ENCODE measurements at places on chromosomes 1 and 21.

GRCh38 chr1:47837056-47837830 lies 159.9 kb downstream of the TRABD2B start:
- no peak for DNase-seq

DNA sequence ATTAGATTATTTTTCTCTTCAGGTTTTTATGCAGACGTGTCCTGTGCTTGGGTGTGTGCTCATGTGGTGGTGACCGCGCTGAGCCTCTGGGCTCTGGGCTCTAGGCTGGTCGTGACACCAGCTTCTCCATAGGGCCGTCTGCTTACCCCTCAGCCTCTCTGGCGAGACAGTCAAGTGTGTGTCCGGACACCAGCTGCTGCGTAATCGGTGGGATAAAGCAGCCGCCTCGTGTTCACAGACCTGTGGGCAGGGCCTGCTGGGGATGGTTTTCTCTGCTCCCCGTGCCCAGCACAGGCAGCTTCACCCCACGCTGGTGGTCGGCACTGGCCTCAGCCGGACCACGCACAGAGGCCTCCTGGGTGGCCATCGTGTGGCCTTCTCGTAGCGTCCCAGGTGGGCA lies 33.6 kb upstream of the DIP2A start:
- peak; percentile 4 for DNase-seq

DNA sequence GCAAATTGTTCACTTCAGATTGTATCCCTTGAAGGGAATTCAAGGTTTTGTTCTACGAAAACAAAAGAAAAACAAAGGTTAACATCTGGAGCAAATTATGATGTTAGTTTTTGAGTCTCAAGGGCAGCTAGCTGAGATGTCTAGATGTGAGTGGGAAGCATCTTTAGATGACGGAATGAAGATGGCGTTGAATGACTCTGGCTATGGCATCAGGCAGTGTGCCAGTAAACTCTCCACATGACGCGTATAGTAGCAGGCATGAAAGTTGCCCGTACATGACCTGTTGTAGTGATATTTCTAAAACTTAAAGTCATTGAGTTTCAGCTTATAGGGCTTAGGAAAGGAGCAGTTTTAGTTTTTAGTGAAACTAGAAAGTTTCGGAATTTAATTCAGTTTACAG lies 12.3 kb upstream of the SDC3 start:
- DNase-seq: no peak

GRCh38 chr1:152170287-152170905 lies 11.4 kb upstream of the RPTN start:
- no peak for DNase-seq

- no peak for DNase-seq
Measured at GRCh38 chr1:86489242-86489878, 20.6 kb downstream of the CLCA1 start.

GRCh38 chr1:216749232-216749631 lies 26.0 kb upstream of the ESRRG start:
- DNase-seq: no peak

DNA sequence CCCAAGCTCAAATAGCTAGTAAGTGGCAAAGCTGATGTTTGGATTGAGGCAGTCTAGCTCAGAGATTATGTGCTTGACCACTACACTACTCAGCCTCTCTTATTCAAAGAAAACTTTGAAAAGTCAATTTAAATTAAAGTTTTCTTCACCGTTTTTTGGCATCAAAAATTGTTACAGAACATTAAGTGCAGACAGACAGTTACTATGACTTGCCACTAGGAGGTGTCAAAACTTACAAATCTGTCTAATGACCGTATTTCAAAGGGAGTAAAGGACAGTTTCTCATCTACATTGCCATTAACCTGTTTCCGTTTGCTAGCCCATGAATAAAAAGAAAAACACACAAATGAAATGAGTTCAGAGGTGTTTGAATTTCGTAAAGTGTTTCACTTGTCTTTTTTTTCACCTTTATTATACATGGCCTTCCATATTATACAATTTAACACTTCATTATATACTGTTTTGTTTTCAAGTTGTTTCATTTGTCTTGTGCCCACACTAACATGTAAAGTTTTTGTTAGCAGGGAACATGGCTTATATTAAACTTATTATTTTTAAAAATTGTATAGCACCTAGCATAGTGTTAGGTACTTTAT lies 57.4 kb upstream of the MTF2 start:
- DNase-seq: no peak

DNA sequence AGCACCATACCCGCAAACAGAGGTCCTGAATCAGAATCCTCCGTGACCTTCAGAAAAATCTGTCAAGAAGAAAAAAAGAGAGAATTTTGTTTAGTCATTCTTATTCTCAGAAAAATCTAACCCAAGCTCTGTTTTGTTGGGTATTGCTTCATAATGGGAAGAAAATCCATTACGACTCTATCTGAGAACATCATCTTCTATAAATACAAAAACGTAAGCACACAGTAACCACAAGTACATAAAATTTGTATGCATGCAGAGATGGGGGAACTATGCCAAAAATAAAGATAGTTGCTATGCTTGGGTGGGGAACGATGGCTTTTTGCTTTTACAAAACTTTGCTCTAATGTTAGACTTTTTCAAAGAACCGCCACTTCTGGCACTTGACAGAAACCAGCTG lies 84.2 kb downstream of the ABCA4 start:
- no peak for DNase-seq

DNA sequence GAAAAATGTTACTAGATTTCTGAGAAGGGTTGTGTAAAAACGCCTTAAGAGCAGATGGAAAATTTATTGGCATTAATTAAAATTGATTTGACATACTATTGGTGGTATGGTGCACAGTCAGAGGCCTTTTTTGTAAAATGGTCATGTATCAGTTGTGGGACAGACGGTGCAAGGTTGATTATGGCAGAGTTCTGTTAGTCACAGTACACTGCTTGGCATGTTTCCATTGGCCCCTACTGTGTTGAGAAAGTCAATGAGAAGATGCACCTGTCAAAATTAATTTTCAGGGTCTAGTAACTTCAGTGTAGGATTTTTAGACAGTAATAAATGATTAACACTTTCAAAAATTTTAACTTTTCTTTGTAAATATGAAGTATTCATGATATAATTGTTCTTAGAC lies 4.4 kb downstream of the B3GALT2 start:
- no peak for DNase-seq

- no peak for DNase-seq
Measured at GRCh38 chr1:232192781-232193450, 437.0 kb downstream of the SIPA1L2 start.

- no peak for DNase-seq
Measured at GRCh38 chr1:153626904-153627714, at the start of gene S100A13. S100A13 (minus strand) TSS chr1:153627505; CDS start chr1:153626472, 1,033 bp downstream.

- DNase-seq: peak; percentile 13
Measured at GRCh38 chr1:26862781-26863684, at the start of gene SFN. SFN (plus strand) TSS chr1:26863149; CDS start chr1:26863213, 64 bp downstream.

GRCh38 chr1:217535601-217536377 lies 95.1 kb downstream of the GPATCH2 start:
- DNase-seq: no peak

DNA sequence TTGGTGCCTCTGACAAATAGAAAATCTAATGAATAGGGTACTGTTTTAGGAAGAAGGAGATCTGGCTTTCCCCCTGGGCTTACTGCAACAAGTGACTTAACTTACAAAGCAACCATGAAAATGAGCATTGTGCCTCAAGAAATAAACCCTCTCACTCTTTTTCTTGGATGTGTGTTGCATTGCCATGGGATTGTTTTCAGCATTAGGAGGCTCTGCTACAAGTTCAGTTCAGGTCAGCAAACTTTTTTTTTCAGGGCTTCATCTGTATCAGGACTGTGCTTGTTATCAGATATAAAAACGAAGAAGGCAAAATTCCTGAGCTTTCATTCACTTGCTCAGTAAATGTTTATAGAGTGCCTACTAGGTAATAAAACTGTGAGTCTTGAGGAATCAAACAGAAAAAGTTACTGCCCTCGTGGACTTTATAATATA lies 37.8 kb upstream of the DOCK7 start:
- no peak for DNase-seq

DNA sequence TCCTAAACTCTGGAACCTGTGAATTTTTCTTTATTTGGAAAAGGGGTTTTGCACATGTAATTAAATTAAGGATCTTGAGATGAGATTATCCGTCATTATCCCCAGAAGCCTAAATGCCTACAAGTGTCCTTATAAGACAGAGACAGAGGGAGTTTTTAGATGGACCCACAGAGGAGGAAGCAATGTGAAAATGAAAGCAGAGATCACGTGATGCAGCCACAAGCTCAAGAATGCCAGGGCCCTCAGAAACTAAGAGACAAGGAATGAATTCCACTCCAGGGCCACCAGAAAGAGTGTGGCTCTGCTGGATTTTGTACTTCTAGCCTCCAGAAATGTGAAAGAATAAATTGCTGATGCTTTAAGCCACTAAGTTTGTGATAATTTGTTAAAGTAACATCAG lies 183.6 kb upstream of the UBE2U start:
- DNase-seq: no peak

DNA sequence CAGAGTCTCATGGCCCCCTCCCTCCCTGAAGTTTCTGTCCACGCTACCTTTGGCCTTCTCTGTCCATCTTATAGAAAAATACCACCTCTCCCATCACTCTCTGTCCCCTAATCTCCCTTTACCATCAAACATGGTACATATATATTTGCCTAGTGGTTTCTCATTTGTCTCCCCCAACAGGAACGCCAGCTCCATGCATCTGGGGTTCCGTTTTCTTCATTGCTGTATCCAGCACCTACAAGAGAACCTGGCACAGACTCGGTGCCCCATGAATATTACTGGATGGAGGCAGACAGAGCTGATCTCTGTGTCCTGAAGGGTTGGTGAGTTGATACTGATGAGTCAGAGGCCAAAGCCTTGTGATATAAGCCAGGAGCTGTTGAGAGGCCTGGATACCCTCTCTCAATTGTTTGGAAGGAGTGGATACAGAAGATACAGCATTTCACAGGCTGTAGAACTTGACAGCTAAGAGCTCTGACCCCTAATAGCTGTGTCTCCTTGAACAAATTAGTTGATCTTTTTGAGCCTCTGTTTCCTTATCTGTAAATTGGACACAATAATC lies 21.9 kb downstream of the HEYL start:
- DNase-seq: no peak

DNA sequence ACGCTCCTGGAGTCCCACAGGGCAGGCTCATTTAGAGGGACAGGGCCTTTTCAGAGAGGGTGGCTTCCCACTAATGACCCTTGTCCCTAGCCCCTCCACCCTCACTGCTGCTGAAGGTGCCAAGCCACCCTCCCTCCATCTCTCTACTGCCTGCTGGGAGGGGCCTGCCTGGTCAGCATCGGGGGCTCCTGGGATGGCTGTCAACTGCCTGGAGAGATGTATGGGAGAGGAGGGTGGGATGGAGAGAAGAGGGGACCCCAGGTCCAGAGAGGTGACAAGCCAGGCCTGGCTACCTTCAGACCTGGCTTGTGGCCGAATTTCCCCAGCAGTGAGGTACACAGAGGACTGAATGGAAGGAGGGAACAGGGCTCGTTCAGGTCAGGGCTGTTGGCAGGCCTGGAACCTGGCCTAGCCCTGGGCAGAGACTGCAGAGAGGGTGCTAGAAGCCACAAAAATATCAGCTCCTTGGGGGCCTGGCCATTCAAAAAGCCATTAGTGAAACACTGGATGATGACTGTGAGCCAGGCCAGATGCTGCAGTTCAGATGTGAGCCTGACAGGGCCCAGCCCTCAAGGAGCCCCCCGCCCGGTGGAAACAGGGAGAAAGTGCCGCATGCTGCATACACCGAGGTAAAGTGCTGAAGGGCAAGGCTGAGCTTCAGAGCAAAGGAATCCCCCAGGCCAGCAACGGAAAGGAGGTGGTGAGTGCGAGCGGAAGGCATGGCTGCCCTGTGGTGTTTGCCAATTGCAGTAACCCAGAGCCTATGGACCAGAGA lies 20.0 kb downstream of the MMEL1 start:
- DNase-seq: no peak

- DNase-seq: no peak
Measured at GRCh38 chr1:170680428-170680827, 16.5 kb downstream of the PRRX1 start.

- no peak for DNase-seq
Measured at GRCh38 chr1:87916965-87917364, 588.3 kb downstream of the LMO4 start.

GRCh38 chr1:45473302-45473701 lies 17.7 kb downstream of the TESK2 start:
- DNase-seq: no peak

GRCh38 chr1:30649321-30649991 lies 73.9 kb downstream of the MATN1 start:
- DNase-seq: no peak

DNA sequence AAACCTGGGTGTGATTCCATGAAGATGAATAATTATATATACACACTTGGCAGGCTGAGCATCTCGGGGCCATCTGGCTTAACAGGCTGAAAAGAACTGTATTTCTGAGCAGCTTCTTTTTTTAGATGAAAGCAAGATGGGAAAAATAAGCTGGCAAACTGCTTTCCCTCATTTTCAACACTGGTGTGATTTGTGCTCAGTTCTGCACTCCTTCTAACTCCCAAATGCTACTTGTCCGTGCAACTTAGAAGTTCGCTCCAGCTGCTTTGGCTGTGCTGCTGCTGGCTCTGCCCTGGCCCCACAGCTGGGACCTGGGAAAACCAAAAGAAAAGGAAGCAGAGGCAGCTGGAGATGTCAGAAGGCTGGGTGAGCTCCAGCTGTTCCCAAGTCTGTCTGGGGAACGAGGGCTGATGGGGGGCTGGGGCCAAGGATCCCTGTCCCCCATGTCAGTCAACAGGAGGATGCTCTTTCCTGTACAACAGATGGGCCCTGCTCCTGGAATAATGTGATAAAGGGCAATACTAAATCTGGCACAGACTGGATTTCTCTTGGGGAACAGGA lies 44.9 kb downstream of the PAFAH2 start:
- DNase-seq: no peak

DNA sequence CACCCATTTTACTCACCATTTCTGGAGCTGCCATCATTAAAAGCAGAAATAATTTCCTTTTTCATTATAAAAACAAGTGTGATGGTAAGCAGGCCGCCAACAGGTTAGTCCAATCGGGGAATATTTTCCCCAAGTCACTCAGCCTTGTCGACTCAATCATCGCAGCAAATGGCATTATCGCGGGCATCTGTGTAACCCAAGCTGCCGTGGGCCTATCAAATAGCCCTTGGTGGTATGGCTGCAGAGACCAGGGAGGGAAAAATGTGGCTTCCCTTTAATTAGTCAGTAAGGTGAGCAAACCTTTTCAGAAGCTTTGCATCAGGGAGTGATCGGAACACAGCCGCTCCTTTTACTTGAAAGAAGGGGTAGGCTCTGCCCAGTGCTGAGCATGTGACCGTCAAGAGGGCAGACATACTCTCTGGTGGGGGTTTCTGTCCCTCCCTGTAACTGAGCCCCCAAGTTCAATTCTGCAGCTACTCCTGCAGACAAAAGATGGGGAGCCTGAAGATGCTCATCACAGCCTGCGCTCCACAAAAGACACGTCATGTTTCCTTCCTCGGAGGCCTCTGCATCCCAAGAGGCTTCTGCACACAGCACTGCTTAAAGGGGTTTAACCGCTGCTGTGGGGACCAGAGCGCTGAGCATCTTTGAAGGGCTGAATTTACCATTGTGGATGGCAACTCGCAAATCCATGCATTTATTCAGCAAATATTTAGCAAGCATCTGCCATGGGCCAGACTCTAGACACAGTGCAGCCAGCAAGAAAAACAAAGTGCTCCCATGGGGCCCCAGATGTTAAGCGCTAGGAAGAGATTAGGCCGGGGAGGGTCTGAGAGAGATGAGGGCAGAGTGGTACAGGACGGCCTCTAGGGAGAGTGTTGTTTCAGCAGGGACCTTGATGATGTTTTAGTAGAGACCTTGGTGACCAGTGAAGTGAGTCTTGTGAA lies 1.2 kb upstream of the TMPRSS3 start:
- no peak for DNase-seq

- DNase-seq: peak; percentile 2
Measured at GRCh38 chr1:28115267-28115666, 26.9 kb upstream of the EYA3 start.

GRCh38 chr1:156073740-156074139 lies 8.5 kb downstream of the MEX3A start:
- no peak for DNase-seq

All from stimulated activated CD8-positive, alpha-beta memory T cell treated with anti-CD3 and anti-CD28 coated beads, Interleukin-15, amount 100 ng/mL, for 4 hours (primary cell).